Regular cardiac myocyte (primary cell): ENCODE measurements at places on chromosomes 16 and 17. TPM values are rescaled to one million over a fixed set of nuclear protein-coding genes. Genes with fewer than 3 reads are reported as not detected.

TMEM132E gene
- under 0.01 TPM in 1 of 2 replicates, not detected in the other for total RNA-seq

KRT39 gene
- total RNA-seq: 0.28 TPM in 1 of 2 replicates, not detected in the other

ZC3H18 gene
- total RNA-seq: 9.6 and 22.6 TPM in 2 replicates

RAB37 gene
- total RNA-seq: under 0.01 and 0.19 TPM in 2 replicates

ABCA10 gene
- total RNA-seq: 0.77 and 3.9 TPM in 2 replicates

C17orf113 gene
- under 0.01 and 0.28 TPM in 2 replicates for total RNA-seq

CCL17 gene
- not detected in 2 replicates for total RNA-seq

CHAD gene
- total RNA-seq: not detected in 2 replicates

NOG gene
- 0.77 and 16.1 TPM in 2 replicates for total RNA-seq

VAT1L gene
- total RNA-seq: 0.77 and 3.7 TPM in 2 replicates

DHRS7C gene
- not detected in 2 replicates for total RNA-seq

KRT33A gene
- total RNA-seq: not detected in 2 replicates

CCDC154 gene
- 1.4 TPM in 1 of 2 replicates, not detected in the other for total RNA-seq
